ENCODE measurements at places on chromosomes 6 and 20.

GRCh38 chr20:17645546-17646208 is 36.4 kb downstream of the RRBP1 start:
- no peak for DNase-seq

DNA sequence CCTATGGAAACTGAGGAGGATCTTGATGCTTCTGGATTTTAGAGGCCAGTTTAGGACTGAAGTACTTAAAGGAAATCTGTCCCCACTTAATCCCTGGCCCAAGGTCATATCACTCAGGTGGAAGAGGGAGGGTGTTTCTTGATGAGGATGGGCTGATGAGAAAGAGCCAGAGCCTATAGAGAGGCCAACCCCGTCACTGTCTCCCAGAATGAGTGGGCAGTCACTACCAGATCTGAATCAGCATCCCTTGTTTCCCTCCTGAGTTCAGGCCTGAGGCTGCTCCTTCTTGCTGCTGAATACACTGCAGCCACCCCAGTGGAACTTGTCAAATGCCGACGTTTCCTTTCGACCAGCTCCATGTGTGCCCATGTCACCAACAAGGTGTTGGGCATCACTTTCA is 14.8 kb downstream of the ARMC12 start:
- DNase-seq: no peak

DNA sequence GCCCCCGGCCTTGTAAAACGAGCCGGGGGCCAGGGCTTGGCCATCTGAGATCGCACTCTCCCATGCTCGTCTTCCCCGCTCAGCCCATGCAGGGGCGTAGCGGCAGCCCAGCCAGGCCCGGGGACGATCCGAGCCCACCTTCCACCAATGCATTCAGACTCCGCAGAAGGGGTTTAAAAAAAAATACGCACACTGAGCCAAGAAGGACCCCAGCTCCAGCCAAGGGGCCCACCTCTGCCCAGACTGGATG is 320 bp downstream of the GSTA4 start:
- no peak for DNase-seq

GRCh38 chr20:16711661-16712258 is 18.1 kb upstream of the SNRPB2 start:
- no peak for DNase-seq

GRCh38 chr6:151018911-151019782 is 153.6 kb downstream of the MTHFD1L start:
- no peak for DNase-seq

- DNase-seq: peak; percentile 64
Observed at GRCh38 chr6:27684264-27685211, 211.6 kb upstream of the ZNF184 start.

DNA sequence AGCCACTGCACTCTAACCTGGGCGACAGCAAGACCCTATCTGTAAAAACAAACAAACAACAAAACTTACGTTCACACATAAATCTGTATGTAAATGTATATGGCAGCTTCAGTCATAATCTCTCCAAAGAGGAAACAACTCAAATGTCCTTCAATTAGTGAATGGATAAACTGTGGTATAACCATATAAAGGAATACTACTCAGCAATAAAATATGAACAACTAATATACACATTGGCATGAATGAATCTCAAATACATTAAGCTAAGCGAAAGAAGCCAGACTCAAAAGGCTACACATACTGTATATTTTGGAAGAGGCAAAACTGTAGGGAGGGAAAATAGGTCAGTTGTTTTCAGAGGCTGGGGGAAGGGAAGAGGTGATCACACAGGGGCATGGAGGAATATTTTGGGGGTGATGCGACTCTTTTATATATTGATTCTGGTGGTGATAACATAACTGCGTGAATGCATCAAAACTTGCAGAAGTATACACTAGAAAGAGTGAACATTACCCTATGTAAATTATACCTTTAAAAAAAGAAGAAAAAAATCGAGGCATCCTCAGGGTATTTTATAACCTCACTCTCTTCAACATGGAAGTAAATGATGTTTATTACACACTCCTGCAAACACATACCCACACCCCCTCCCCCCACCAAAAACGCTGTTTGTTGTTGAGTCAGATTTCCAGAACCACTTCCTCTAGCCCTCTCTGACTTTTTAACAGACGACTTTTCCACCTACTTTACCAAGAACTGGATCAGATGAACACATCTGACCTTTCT is 115.2 kb upstream of the RNF24 start:
- DNase-seq: peak; percentile 50

- no peak for DNase-seq
Observed at GRCh38 chr20:33079259-33079658, at the start of gene BPIFB4. BPIFB4 (plus strand) TSS chr20:33079643; CDS start chr20:33081527, 1,884 bp downstream.

GRCh38 chr6:16676978-16677377 is 84.3 kb downstream of the ATXN1 start:
- no peak for DNase-seq

DNA sequence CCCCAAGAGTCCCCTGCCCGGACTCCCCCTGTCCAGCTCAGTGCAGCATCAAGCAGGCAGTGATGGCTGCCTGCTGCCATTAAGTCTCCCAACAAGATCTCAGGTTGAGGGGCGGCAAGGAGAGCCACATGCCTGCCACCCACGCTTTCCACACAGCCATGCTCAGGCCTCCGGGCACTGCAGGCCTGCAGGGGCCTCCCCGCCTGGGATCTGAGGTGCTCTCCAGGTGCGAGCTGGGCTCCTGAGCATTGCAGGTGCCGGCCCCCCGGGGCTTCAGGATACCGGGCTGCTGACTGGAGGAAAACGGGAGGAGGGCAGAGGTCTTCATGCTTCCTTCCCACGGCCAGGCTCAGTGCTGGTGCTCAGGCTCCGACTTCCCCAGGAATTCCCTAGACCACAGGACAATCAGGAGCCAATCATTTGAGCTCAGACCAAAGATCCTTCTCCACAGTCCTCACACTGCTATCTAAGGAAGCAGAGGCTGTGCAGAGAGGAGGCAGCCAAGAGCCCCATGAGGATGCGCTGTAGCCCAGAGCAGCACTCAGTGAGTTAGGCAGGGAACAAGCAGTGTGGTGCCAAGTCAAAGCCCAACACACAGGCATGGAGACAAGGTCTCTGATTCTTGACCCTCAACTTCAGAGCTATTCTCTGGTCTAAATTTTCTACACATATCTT is 52.7 kb downstream of the PYGB start:
- DNase-seq: no peak

DNA sequence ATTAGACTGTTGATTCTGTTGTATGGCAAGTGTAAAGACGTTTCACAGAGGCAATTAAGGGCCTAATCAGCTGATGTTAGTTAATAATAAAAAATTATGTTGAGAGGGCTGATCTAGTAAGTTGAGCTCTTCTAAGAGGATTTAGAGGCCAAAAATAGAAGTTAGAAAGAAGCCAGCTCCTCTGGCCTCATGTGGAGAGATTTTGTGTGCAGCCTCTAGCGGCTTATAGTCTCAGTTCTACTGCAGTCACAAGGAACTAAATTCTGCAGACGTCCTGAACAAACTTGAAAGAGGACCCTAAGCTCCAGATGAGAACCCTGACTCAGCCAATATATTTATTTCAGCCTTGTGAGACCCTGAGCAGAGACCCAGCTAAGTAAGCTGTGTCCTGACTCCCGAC is 498.6 kb downstream of the BTBD3 start:
- no peak for DNase-seq

- no peak for DNase-seq
Observed at GRCh38 chr20:38272398-38272797, 11.9 kb upstream of the KIAA1755 start.

GRCh38 chr6:2102316-2102883 is 143.0 kb downstream of the GMDS start:
- no peak for DNase-seq

- peak; percentile 49 for DNase-seq
Observed at GRCh38 chr6:36724514-36725390, 27.1 kb downstream of the RAB44 start.

- no peak for DNase-seq
Observed at GRCh38 chr6:133093956-133094355, 147.2 kb upstream of the EYA4 start.

DNA sequence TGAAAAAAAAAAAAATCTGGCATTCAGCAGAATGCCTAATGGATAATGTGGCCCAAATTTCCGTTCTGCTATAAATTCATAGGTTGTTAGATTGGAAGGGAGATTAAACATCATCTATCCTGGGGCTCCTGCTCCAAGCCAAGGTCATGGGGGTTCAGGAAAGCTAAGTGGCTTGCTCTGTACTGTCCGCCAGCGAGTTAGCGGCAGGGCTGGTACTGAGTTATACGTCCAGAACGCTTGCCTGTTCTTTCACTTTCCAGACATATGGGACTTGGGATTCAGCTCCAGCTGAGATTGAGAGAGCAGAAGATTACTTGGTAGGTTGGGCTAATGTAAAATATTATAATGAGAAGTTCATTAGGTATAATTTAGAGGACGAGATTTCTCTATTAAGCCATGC is 858 bp downstream of the RWDD1 start:
- peak; percentile 14 for DNase-seq

DNA sequence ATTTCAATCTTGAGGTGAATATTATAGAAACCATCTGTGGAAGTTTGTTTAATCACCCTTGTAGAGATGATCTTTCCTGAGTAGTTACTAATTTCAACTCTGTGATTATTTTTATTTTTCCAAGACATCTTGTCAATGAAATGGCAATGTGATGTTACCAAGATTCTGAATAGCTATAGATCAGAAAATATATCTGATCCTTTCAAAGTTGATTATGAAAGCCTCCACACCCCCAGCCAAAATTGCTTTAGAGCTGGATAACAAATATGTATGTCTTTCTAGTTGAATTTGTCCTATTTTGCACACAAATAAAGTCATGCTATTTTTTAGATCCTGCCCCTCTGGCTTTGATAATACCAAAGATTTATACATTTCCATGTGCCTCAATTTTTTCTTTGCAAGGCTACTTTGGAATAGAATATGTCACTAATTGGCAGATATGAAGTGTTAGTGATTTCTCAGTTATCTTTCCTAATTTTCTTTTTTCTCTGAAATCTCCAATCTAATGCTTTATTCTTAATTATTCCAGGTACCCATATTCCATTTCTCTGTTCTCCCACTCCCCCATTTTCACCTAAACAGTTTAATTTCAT is 5.0 kb downstream of the SIM1 start:
- DNase-seq: no peak

GRCh38 chr6:43747784-43748183 is 22.2 kb upstream of the VEGFA start:
- DNase-seq: no peak

GRCh38 chr6:149357726-149358538 is 40.4 kb downstream of the TAB2 start:
- no peak for DNase-seq

- no peak for DNase-seq
Observed at GRCh38 chr6:162621246-162621645, 106.3 kb downstream of the PRKN start.

DNA sequence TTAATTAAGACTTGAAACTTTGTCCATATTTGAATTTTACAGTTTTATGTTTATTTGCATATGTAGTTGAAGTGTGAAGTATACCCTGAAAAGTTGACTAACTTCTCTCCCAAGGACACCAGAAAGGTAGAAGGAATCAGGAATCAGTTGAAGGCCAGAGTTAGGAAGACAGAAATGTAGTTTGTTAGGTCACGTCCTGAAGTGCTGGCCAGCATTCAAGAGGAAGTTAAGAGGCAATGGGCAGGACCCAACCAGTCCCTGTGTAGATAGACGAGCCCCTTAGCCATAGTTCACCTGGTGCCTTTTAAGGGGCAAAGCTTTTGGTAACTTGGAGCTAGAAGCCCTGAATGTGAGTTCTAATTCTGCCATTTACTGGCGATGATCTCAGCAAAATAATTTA is 250.4 kb upstream of the KCNQ5 start:
- DNase-seq: no peak

- no peak for DNase-seq
Observed at GRCh38 chr6:88517737-88518136, 351.6 kb upstream of the CNR1 start.

GRCh38 chr6:123838505-123839234 is 35.0 kb downstream of the NKAIN2 start:
- no peak for DNase-seq

GRCh38 chr6:81614292-81614691 is 138.2 kb downstream of the TENT5A start:
- DNase-seq: no peak

GRCh38 chr6:80363501-80364122 is 257.1 kb downstream of the BCKDHB start:
- DNase-seq: no peak

- DNase-seq: no peak
Observed at GRCh38 chr6:122799140-122799745, 10.2 kb downstream of the SMPDL3A start.

DNA sequence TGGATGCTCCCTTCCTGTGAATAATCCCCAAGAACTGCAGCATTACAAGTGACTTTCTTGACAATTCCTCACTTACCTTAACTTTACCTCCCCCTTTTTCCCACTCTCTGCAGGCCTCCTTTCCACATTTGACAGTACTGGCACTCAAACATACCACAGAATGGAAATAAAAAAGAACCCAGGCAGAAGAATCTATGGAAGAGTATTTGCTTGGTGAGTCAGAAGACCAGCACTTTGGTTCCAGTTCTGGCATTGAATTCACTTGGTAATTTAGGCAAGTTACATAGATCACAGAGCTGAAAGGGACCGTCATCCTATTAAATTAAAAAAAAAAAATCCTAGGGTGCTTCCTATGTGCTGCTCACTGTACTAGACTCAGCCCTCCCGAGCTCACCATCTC is 55.0 kb downstream of the BTBD9 start:
- DNase-seq: no peak

GRCh38 chr6:128597956-128598355 is 77.6 kb upstream of the PTPRK start:
- DNase-seq: no peak

- no peak for DNase-seq
Observed at GRCh38 chr20:8798505-8798904, 270.4 kb upstream of the PLCB4 start.

GRCh38 chr6:52976591-52977035 is 18.5 kb downstream of the GSTA4 start:
- DNase-seq: peak; percentile 28

DNA sequence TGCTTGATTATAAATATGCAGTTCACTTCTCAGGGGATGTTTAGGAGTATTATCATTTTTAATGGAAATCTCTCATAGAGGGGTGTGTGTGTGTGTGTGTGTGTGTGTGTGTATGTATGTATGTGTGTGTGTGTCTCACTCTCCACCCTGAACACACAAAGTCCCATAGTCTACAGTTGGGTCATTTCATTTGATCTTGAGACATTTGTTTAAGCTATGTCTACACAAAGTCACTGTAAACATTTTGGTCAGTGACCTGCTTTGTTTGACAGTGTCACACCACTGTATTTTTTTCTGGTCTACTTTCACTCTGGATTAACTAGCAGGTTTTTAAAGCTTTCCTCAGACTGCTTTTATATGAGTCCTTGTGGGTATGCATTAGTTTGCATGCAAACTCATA is 215.2 kb downstream of the GRIK2 start:
- DNase-seq: no peak

- no peak for DNase-seq
Observed at GRCh38 chr6:157226026-157226625, 97.2 kb downstream of the TMEM242 start.

GRCh38 chr6:49906526-49906925 is 40.2 kb upstream of the CRISP1 start:
- no peak for DNase-seq

GRCh38 chr20:46903937-46904336 is 9.3 kb downstream of the EYA2 start:
- DNase-seq: no peak

All from stimulated activated CD4-positive, alpha-beta T cell treated with anti-CD3 and anti-CD28 coated beads, Interleukin-2, amount 100 ng/mL, for 48 hours (primary cell).